ENCODE measurements at places on chromosomes 7 and 10.

GRCh38 chr7:75879771-75880184 is 944 bp downstream of the RHBDD2 start:
- no peak for DNase-seq

- DNase-seq, result no peak
Measured at GRCh38 chr10:125022671-125023070, 80.7 kb downstream of the ZRANB1 start.

- DNase-seq, result no peak
Measured at GRCh38 chr7:74344132-74344496, 54.9 kb downstream of the CLIP2 start.

DNA sequence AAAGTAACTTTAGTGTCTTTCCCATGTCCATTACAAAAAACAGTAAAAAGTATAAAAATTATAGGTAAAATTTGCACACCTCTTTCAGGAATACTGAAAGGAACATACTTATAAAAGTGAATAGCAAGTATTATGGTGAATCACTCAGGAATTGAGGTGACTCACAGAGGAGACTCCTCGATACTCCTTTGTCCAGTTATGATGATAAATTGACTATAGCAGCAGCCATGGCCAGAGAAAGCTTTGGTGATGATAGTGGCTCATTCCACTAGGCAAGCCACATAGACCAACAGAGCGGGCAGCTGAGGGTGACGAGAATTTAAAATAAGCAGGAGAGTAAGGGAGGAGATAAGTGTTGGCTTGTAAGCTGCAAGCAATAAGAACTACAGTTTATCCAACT is 1231.1 kb upstream of the CELF2 start:
- DNase-seq, result no peak

- DNase-seq, result no peak
Measured at GRCh38 chr7:113207441-113207840, 89.1 kb upstream of the SMIM30 start.

DNA sequence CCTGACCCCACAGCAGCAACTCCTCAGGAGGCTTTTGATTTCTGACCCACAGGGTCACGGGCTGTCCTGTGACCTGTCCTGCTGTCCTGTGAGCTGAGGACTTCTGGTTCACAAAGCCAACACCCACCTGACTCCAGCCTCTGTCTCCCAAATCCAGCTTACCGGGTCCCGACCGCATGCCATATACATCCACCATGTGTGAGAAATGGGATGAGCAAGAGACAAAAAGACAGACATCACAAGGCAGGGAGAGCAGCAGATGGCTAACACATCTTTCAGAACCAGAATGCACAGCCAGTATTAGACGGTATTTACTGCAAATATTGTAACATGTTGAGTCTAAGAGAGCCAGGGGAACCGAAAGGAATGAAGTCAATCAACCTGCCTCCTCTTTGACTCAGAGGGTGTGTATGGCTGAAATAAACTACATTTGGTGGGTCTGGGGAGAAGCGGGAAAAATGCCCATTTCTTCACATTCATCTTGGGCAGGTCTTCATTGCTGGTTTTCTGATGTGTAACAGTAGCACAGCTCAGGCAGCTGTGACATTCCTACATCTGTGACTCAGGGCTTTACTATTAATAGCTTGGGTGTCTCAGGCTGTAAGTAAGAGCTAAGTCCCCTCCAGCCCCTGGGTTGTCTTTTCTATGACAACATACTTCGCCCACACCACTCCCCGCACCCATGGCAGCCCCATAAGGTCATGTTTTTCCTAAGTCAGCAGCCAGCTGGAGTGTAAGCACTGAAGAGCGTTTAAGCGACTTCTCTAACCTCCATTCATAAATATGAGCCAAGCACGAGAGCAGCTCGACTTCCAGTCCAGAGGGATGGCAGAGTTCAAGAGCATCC is 25.0 kb downstream of the ABLIM1 start:
- DNase-seq, result no peak

DNA sequence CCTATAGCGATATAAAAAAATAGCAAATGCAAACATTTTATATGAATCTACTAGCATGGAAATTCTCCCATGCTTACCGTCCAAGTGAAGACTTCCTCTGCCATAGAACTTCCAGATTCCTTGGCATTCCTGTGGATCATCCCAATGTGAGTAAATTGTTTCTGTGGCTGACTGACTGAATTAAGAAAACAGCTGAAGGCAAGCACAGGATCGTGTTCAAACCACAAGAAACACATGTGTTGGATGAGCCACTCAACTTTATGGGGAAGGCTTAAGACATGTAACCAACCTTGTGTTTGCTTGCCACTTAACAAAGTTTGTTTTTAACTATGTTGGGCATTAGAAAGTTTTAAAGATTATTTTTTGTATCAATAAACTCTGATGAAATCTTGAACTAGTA is 2.6 kb upstream of the MYPN start:
- no peak for DNase-seq

- DNase-seq, result no peak
Measured at GRCh38 chr10:78389419-78389818, 355.8 kb downstream of the RPS24 start.

DNA sequence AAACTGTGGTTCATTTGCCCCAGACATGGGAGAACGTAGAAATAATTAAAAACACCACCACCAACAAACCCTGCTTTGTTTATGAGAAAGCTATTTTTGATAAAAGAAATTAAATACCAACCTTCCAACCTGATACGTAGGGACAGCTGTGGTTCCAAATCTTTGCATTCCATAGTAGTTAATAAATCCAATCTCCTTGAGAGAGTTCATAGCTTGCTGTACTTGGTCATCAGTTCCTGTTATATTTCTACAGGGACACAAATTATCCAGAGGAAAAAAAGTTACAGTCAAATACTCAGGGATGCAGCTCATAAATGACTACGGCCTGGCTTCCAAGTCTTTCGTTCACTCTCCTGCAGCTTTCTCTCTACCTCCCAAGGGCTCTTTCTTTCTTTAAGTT is 41.1 kb downstream of the PUS7 start:
- DNase-seq, result no peak

- no peak for DNase-seq
Measured at GRCh38 chr7:4246536-4246935, 435.6 kb upstream of the FOXK1 start.

GRCh38 chr7:93719546-93719945 is 145.0 kb upstream of the CALCR start:
- no peak for DNase-seq

GRCh38 chr7:9945857-9946256 is 1027.8 kb upstream of the PHF14 start:
- no peak for DNase-seq

GRCh38 chr7:135808206-135808605 is 59.6 kb upstream of the FAM180A start:
- no peak for DNase-seq

DNA sequence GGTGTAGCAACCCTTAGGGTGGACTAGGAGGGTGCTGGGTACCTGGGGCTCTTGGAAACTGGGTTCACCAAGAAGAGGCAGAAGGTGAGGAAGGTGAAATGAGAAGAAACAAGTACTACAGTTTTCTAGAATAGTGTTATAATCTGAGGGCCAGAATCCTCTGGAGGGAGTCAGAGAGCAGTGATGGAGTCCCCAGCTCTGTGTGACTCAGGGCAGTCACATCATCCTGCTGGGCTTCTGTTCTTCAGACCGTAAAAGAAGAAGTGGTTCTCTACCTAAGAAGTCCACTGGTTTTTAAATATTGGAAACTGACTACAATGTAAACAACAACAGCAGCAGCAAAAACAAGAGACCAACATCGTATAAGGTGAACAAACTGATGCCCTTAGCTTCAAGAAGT is 197.3 kb downstream of the PRPF18 start:
- DNase-seq, result no peak

GRCh38 chr10:29734962-29735627 is 100.3 kb upstream of the SVIL start:
- peak; percentile 25 for DNase-seq

GRCh38 chr7:27181795-27182275 is 3.2 kb downstream of the HOXA11 start:
- DNase-seq, result no peak

GRCh38 chr7:145269418-145270161 is 433.7 kb upstream of the TPK1 start:
- no peak for DNase-seq

DNA sequence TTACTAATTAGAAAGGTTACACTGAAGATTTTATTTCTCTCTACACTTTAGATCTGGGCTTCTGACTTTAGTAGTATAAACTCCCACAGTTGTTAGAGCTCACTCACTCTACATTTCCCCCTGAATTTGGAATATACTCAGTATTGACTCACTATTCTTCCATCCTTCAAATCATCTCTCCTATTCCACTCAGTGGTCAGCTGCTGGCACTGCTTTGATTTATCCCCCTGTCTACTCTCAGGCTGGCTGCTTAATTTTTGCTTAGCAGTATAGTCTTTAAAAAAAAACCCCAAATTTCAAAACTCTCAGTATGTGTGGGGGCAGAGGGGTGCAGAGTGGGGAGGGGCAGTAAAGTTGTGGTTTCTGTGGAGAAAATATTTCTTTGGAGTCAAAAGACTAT is 68.9 kb downstream of the CDK6 start:
- DNase-seq, result no peak

DNA sequence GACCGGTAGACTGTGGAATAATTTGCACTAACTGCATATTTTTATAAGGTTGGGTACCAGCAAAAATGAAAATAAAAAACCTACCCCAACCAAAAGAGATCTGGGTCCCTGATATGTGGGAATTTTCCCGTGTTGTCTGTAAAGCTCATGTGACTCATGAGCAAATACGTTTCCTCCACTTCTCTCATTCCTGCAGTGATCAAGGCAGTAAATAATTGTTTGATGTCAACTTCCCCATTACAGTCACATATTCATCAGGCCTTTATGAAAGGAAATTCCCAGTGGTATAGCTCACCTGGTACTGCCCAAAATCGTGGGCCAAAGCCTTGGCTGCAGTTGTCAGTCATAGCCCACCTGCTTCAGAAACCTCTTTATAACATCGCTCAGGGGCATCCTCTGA is 166.0 kb upstream of the ANK3 start:
- DNase-seq, result no peak

- DNase-seq, result no peak
Measured at GRCh38 chr10:74061104-74061503, 63.2 kb downstream of the VCL start.

- DNase-seq, result no peak
Measured at GRCh38 chr7:945147-945555, 9.3 kb downstream of the ADAP1 start.

DNA sequence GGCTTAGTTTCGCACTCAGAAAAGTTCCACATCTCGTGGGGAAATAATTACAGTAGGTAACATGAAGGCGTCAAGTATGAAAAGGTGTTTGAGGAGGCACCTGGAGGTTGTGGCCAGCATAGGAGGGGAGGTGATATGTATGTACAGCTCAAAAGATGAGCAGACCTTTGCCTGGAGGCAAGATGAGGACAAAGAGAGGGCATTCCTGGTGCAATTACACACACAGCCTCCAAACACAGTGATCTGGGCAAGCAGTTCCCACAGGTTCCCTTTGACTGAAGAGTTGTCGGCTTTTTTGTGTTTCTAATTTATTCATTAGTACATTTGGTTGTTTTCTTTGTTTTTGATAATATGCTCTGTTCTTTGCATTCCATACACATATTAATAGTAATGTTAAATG is 46.9 kb downstream of the CDK14 start:
- no peak for DNase-seq

DNA sequence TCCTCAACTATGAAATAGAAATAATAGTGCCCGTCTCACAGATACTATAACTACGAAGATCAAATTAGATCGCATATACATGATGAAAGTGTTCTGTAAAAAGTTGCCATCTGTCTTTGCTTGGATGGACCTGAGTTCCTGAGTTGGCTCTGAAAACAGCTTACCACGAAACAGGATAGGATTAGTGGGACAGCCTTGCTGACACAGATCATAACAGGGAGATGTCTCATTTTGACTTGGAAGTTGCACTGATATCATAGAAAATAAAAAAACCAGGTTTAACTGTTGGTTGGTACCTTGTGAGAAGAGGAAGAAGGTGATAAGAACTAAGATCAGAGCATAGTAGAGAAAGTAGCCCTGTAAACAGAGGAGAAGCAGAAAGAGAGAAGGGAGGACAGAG is 79.3 kb upstream of the AGBL3 start:
- DNase-seq, result no peak

GRCh38 chr7:100875356-100875751 is 451 bp downstream of the SRRT start:
- no peak for DNase-seq

- no peak for DNase-seq
Measured at GRCh38 chr7:111407258-111407657, 155.0 kb downstream of the IMMP2L start.

GRCh38 chr10:89440226-89441009 is 26.1 kb downstream of the IFIT5 start:
- DNase-seq, result no peak

DNA sequence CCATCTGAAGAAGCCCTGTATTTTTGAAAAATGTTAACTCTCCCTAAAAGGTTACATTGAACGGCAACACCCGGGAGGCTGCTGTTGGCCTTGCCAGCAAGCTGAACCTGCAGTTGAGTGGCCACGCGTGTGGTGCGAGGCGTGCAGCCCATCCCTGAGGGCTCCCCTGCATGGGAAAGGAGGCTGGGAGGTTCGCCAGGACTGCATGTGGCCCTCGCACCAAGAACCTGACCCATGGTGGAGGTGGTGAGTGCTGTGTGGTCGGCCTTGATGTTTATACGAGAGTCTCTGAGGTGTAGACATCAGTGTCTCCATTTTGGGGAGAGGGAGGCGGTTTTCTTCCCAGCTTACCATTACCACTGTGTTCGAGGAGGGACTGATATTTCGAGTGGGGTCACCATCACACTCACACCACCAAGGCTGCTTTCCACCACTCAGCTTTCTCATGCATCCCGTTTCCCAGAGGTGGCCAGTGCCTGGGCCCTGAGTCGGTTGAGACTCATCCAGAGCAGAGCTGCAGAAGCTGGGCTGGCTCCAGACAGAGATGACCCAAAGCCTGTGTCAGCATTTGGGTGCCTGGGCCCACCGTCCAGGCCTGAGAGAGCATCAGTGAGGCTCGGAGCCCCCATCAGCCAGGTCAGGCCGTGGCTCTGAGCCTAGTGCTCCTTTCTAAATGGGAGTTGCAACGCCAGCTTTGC is 222.6 kb downstream of the EBF3 start:
- no peak for DNase-seq

- DNase-seq, result no peak
Measured at GRCh38 chr10:44180321-44181168, 204.4 kb downstream of the CXCL12 start.

GRCh38 chr7:101558742-101559325 is 70.3 kb downstream of the MYL10 start:
- DNase-seq, result no peak

DNA sequence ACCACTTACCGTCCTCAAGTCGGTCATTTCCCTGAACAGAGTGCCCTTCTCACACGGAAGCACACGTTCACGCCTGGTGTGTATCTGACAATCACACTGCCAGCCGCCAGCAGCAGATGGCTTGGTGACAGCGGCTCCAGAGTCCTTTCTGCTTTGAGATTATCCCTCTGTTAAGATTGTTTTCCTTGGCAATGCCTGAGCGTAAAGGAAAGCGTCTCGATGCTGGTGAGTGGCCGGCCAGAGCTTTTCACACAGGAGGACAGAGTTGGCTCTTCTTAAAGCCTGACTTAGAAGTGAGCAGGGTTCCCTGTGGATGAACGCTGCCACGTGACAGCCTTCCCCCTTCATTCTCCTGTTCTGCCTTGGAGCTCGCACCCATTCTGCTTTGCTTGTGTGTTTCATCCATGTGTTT is 22.1 kb upstream of the PRKAR1B start:
- DNase-seq, result no peak
